ENCODE measurements at places on chromosomes 5 and 9.

GRCh38 chr5:90174236-90174635 is 235.3 kb downstream of the CETN3 start:
- no peak for DNase-seq

GRCh38 chr5:174520420-174521396 is 203.7 kb upstream of the MSX2 start:
- DNase-seq, result no peak

- DNase-seq, result no peak
Observed at GRCh38 chr5:132871459-132872284, 1.8 kb upstream of the LEAP2 start.

- no peak for DNase-seq
Observed at GRCh38 chr9:122572456-122572855, 10.7 kb downstream of the OR1L8 start.

DNA sequence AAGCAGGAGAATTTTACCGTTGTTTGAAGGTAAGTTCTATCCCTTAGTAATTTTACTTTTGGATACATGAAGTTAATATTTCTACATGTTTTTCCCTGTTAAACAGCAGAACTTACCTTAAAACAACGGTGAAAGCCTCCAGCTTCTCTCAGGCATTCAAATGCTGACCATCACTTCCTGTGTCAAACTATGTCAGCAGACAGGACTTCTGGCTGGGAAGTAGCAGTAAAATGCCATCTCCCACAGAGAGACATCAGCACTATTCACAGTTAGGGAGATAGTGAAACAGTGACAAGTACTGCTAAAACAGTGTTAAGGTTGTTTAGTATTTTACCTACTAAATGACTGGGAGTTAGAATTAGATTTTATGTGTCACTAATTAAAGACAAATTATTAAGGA is 34.2 kb upstream of the GOLGA1 start:
- DNase-seq, result no peak

- no peak for DNase-seq
Observed at GRCh38 chr9:10701906-10702305, 89.1 kb upstream of the PTPRD start.
